AG09319 (cell line): ENCODE measurements at places on chromosomes 12 and 14.
A peak's percentile ranks its signal among the peaks of the same experiment; 100 is the strongest.

DNA sequence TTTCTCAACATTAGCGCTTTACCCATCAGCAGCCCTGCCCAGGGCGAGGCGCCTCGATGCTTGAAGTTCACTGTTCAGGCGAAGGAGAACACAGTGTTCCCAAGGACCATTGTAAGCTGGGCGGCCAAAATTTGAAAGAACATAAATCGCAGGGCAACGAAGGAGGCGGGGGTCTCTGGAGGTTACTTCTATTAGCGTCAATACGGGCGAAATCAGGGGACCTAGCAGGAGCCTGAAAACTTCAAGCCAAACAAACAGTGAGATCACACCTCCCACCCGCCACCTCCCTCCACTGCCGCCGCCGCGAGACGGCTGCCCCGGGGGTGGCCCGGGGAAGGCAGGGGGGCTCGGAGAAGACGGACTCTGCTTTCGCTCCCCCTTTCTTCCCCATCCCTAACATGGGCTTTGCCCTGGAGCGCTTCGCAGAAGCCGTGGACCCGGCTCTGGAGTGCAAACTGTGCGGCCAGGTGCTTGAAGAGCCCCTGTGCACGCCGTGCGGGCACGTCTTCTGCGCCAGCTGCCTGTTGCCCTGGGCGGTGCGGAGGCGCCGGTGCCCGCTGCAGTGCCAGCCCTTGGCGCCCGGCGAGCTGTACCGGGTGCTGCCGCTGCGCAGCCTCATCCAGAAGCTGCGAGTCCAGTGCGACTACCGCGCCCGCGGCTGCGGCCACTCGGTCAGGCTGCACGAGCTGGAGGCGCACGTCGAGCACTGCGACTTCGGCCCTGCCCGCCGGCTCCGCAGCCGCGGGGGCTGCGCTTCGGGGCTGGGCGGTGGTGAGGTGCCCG lies at the start of gene PDZRN4:
Gene PDZRN4 (plus strand): TSS at position 263 of the 783 bp plus-strand sequence.
- no peak for DNase-seq

- no peak for DNase-seq
Observed at GRCh38 chr12:38175538-38175937, 141.0 kb upstream of the ALG10B start.

DNA sequence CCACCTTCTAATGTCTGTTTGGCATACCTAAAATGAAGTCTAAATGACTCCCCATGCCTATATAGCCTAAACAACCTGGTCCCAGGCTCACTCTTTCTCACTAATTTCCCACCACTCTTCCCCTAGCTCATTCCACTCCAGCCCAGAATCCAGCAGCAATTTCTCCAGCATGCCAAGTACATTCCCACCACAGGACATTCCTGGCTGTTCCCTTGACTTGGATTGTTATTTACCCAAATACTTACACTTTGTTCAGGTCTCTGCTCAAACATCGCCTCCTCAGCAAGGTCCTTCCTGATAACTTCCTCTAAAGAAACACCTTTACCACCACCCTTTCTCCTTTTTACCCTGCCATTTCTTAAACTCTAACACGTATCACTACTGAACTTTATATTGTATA lies 743.4 kb downstream of the RPS29 start:
- no peak for DNase-seq

- DNase-seq = no peak
Observed at GRCh38 chr12:58412461-58413060, 471.2 kb downstream of the ATP23 start.

DNA sequence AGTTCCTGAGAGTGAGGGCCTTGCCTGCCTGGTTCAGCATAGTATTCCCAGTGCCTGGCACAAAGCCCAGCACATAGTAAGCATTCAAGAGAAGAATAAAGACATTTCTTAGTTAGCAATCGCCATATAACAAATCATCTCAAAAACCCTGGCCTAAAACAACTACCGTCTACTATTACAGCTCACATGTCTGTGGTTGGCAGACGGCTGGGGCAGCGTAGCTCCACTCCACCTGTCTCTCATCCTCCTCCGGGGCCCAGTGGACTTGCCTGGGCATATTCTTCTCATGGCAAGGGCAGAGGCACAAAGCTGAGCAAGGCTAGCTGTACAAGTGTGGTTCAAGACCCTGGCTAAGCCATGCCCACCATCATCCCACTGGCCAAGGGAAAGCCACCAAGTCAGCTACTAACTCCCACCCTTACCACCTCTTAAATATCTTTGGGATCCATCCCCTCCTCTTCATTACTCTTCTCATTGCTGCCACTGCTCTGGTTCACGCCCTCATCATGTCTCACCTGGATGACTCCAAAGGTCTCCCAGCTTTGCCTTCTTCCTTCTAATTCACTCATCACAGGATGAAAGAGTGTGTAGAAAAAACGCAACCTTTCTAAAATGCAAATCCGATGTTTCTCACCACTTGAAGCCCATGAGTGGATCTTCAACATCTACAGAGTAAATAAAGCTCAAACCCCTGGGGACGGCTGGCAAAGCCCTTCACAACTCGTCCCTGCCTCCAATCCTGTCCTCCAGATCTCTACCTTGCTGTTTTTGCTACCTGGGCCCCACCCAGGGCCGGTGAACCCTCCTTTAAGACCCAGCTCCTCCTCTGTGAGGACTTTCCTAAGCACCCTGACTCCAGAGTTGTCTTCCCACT lies 10.4 kb downstream of the TMEM229B start:
- no peak for DNase-seq

- no peak for DNase-seq
Observed at GRCh38 chr14:99472937-99473336, 7.7 kb downstream of the SETD3 start.

DNA sequence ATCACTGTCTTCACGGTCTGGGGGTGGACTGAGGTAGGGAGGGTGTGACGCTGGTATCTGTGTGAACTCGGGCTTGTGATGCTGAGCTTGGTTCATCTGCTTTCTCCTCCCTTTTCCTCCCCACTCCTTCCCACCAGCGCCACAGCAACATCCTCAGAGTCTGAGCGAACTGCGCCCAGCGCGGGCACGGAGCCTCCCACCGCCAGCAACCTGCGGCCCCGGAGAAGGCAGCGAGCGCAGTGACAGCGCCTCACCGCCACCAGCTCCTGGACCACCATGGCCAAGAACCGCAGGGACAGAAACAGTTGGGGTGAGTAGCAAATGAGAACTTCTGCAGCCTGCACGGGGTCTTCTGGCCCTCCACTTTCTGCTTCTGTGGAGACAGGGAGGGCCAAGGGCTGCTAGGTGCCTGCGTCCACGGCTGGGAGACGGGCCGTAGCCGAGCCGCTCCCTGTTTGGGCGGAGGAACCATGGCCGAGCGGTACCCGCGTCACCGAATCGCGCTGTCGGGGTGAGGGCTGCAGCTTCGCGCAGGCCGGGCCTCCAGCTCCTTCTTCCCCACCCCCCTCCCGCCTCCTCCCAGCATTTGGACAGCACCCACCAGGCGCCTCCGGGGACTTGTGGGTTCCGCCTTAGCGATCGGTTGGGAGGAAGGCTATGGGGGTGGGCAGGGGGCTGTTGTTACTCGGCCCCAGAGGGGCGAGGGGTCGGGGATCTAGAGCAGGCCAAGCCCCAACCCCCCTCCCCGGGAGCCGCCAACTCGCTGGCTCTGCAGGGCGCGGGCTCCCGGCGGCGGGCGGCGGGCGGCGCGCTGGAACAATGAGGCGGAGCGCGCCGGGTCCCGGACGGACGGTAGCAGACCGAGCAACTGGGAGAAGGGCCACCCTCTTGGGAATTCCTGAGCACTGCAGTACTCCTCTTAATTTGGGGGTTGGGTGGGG lies at the start of gene ATL1:
Gene ATL1 (plus strand): TSS at position 156 of the 941 bp plus-strand sequence. CDS start 121 bp downstream, at position 277.
- peak; percentile 14 for DNase-seq

DNA sequence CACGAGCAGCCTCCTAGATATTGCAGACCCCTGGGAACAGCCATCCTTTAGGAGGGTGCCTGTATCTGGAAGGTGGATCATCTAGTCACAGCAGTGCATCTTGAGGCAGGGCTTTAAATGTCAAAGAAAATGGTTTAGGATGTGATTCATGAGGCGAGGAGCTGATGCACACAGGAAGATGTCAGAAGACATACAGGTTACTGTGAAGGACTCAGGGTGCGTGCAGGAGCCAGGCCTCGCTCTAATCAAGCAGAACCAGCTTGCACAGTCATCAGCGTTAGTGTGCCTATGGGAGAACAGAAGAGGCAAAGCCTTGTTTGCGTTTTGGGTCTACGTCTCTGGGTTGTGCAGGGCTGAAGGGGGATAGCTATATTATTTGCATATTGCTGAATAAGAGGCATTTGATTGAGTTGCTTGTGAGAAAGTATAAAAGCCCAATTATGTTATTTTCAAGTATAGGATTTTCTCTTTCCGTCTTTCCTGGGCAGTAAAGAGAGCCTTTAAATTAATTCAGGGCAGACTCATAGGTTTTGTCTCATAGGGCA lies 77.3 kb upstream of the RPH3A start:
- DNase-seq = no peak

DNA sequence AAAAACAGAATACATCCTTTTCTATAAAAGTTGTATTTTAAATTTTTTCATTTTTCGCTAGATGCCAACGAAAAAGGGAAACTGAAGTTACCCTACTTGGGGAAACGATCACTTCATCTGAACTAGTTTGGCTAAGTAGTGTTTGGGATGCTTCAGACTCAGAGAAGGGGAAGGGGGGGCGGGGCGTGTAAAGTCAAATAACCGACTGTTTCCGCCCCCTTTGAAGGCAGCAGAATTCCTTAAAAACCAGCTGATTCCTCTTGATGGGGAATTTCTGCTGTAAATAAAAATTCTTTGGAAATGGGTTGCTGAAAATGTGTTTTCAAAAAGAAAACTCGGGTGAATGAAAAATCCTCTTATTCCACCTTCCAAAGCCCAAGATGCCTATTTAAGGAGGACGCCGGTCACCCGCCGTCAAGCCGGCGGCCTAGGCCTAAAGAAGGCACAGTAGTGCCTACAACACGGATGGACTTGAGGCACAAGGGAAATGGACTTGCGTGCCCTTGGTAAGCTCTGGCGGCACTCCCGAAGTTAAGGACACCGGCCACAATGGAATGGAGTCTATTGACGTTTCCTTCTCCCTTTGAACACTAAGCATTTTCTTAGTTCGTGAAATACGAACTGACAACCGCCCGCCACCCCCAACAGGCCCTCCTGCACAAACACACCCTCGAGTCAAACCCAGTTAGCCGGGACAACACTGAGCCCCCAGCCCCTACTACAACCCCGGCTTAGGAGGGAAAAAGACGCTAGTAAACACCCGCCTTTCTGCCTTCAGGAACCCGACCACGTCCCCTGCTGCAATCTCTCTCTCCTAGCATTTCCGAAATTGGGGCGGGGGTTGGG lies 1.9 kb downstream of the ATXN2 start:
- no peak for DNase-seq

- peak; percentile 84 for DNase-seq
Observed at GRCh38 chr12:13173012-13173932, 23.3 kb upstream of the EMP1 start.

DNA sequence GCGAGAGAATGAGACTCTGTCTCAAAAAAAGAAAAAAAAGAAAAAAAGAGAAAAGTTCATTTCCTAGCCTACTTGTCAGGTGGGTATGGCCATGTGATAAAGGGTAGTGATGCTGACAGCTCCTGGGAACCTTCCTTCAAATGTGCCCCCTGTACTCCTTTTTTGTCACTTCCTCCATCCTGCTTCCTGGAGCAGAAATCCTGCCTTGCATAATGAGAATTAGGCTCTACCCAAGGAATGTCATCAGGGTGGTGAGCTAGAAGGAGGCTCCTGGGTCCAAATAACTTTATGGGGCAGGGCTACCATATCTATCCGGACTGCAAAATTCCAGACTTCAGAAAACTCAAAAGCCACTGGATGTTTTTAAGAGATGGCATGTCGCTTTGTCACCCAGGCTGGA lies 27.8 kb upstream of the FBXO34 start:
- DNase-seq = no peak

- DNase-seq = no peak
Observed at GRCh38 chr12:66960704-66961690, 282.1 kb upstream of the GRIP1 start.

DNA sequence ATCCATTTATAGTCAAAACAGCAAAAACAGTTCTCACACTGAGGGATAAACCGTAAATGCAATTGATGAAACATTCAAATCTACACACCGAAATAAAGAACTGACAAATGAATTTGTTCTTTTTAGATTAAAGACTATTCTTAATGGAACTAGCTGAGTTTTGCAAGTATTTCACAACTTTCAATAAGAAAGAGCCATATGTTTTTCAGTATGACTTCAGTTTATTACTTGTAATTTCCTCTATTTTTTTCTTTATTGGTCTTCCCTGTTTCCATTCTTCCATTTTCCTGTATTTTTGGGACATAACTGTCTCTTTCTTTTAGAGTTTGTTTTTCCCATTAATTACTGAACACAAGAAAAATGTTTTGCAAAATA lies 4.3 kb downstream of the BCAT1 start:
- DNase-seq = no peak

DNA sequence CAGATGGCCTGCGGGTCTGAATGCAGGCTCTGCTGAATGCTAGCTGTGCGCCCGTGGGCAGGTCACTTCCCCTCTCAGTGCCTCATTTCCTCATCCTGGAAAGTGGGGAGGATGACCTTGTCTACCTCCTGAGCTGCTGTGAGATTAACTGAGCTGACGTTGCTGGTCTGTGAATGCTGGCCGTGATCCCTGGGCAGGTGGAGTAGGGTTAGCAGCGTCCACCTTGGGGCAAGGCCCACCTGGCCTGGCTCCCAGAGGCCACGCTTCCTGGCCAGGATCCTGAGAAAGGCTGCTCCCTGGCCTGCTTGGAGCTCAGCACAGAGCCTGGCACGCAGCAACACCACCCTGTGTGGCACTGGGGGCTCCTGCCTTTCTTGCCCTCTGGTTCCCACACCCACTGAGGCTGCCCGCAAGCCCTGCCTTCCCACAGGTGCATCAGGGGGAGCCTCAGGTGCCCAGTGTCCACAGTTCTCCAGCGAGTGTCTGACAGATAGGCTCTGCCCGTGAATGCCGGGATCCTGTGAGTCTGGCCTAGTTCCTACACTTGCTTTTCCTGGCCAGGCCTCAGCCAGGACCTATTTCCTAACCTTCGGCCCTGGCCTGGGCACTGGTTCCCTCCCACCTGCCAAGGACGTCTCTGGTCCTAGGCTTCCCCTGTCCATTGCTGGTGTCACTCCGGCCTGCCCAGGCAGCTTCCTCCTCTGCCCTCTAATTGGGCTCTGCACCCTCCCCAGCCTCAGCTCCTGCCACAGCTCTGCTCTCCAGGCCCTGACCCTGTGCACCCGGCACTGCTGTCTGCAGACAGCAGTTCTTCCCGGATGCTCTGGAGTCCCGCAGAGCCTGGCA lies 37.2 kb upstream of the TDRD9 start:
- DNase-seq = no peak

DNA sequence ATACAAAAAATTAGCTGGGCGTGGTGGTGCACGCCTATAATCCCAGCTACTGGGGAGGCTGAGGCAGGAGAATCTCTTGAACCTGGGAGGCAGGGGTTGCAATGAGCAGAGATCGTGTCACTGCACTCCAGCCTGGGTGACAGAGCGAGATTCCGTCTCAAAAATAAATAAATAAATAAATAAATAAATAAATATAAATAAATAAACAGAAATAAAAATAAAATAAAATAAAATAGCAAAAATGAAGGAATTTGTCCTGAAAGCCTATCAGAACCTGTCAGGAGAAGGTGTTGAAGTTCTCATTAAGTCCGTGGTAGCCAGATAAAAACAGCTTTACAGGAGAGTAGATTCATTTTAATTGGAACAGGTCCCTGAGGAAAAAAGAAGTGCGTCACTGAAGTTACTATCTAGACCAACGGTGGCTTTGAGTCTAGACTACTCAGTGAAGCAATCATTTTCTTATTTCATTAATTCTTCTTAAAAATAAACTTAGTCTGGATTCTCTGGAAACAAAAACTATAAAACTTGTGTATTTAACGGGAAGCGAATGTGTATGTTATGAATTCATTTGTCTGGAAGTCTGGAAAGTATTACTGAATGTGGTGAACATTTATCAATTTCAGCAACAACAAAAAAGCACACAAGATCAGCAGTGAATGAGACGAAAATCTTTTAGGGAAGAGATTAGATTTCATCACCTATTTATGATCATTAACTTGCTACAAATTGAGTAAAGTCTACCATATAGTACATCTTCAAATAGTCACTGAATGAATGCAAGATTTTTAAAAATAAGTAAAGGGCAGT lies 248.5 kb upstream of the PDE3A start:
- DNase-seq = no peak
